Activated T-cell treated with anti-CD3 and anti-CD28 coated beads for 1 hour (primary cell): ENCODE measurements at places on chromosomes 13 and 19.

DNA sequence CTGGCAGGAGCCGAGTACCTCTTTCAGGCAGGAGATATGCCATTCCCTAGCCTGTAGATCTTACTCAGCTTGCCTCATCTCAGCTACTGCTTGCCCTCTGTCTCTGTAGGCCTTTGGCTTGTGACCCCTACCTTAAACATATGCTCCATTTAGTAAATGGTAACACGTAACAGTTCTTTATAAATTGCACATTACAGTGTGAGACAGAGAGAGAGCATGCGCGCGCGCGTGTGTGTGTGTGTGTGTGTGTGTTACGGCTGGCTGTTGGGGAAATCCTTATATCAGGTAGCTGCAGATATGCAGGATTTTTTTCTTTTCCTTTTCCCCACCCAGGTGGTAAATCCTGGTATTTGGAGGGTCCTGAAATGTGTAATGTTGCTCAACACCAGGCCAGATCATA is 4.2 kb downstream of the SPINT2 start:
- DNase-seq, result no peak

GRCh38 chr19:12969292-12969988 is at the start of gene DAND5:
Gene DAND5, plus strand, starts transcription at chr19:12969576. Its CDS starts 85 bp downstream, at chr19:12969661.
- DNase-seq, result no peak

DNA sequence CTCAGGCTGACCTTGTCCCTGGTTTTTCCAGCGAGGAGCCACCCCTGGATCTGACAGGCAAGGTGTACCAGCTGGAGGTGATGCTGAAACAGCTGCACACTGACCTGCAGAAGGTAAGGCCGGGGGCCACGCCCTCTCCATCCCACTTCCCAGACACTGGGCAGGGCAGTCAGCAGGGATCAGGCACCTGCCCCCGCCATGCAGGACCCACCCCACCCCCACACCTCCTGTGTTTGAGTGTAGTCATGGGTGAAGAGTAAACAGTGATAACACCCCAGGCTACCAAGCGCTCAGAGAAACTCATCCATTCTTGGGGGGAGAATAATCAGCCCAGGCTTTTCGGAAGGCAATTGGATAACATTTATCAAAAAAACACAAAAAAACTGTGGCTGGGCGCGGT is 19.9 kb downstream of the DPF1 start:
- DNase-seq, result no peak

DNA sequence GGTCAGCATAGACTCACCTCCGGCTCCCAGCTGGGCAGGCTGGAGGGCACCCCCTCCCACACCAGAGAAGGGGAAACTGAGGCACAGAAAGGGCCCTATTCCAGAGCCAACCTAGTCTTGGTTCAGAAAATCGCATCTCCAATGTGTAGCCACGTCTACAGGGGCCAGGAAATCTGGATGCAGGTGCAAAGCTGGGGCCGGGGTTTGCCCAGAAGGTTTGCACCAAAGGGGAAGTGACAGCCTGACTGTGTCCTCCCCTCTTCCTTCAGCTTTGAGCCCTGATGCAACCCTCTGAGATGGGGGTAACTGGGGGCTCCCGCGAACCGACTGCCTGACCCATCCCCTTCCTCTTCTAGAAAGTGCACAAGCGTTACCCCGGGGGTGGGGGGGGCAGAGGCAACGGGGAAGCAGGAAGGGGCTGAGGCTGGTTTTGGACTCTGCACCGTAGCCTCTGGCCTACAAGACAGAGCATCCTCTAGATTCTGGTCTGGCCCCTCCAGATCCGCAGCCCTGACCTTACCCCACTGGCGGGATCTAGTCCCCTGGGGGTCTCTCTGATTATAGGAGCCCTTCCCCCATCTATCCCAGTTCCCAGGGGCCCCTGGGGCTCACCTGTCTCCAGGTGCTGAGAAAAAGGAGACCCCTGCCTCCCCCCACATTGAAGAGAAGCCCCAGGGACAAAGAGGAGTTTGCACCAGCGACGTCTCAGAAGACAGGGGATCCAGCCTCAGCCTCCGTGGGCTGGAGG is 1.1 kb upstream of the ONECUT3 start:
- no peak for DNase-seq

DNA sequence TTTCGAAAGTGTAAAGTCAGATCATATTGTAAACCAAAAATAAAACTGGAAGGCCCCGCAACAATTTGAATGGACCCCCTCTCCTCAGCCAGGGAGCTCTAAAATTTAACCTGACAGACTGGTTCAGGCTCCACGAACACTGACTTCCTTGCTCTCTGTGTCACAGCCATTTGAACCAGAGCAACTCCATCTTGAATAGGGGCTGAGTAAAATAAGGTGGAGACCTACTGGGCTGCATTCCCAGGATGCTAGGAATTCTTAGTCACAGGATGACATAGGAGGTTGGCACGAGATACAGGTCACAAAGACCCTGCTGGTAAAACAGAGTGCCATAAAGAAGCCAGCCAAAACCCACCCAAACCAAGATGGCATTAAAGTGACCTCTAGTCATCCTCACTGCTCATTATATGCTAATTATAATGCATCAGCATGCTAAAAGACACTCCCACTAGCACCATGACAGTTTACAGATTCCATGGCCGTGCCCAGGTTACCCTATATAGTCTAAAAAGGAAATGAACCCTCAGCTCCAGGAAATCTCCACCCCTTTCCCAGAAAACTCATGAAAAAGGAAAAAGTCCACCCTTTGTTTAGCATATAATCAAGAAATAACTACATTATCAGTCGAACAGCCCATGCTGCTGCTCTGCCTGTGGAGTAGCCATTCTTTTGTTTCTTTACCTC is 43.1 kb downstream of the RFXAP start:
- no peak for DNase-seq

DNA sequence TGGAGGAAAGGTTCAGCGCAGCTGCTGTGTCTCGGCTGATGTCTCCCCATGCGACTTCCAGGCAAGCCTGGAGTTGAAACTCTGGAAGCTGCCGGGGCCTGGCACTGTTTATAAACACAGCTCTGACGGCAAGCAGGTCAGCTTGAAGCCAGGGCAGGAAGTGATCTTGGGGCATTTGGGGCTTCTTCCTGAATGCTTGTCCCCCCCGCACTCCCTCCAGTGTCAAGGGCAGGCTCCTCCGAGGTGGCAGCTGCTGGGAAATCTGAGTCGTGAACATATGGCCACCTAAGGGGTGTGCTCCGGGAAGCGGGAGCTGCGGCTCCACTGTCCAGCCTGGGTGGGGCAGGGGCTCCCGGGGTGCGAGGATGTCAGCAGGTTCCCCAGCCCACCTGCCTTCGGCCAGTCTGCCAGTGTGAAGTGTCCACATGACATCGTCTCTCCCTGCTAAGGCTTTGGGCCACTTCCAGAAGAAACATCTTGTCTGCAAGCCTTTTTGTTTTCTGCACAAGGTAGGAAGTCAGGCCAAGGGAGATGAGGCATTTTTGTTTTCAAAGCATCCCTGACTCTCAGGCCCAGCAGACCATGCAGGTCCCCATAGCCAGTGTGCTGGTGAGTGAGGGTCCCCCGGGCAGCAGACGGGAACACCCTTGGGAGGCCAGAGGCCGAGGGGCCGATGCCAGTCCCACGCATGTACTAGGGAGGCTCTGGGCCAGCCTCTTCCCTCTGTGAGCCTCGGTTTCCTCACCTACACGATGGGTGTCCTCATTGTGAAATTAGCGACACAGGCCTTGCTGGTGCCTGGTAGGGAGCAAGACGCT is 2.7 kb downstream of the PIAS4 start:
- DNase-seq, result no peak

GRCh38 chr19:19232261-19232721 is 20.5 kb downstream of the NCAN start:
- DNase-seq, result no peak

DNA sequence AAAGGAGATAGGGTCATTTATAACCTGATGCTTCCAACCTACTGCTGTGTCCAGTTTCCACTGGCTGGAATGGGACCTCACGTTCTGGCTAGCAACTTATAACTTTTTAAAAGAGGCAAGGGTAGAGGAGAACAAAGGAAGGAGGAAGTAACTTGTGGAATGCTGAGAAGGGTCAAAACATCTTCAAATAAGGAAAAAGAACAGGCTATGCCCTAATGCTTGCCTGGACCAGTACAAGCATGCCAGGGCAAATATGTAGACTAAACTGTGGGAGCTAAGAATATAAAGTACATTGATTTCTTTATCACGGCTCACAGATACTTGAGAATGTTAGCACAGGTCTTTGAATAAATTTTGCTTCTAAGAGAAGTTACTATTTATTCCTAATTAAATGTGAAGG is 1.5 kb upstream of the ZNF561 start:
- DNase-seq, result no peak

DNA sequence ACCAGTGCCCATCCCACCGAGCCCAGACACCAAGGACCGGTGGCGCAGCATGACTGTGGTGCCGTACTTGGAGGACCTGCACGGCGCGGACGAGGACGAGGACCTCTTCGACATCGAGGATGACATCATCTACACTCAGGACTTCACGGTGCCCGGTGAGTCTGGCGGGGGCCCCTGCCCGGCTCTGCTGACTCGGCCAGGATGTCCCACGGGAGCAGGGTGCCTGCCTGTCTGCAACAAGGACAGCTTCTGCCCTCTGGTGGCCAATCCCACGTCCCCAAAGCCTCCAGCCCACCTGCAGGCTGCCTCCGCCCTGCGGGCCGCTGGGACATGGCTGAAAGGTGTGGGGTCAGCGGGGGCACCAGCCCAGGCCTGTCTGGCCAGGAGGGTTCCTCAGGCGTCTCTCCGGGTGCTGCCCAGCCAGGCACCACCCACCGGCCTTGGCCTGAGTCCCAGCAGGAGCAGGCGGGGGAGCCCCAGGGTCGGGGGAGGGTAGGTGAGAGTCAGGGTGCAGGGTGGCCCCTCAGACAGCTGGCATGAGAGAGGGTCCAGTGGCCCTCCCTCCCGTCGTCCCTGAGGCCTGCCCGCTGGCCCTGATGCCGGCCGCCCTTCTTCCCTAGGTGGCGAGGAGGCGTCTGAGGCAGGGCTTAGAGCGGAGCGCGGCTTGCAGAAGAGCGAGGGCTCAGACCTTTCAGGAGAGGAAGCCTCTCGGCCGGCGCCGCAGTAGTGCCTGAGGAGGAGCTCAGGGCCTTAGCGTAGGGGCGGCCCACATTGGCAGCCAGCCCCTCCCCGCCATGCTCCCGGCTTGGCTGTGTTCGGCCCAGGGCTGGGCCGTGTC is 14.6 kb downstream of the CBARP start:
- no peak for DNase-seq

- no peak for DNase-seq
Measured at GRCh38 chr19:33399081-33399744, 25.7 kb downstream of the CEBPG start.

DNA sequence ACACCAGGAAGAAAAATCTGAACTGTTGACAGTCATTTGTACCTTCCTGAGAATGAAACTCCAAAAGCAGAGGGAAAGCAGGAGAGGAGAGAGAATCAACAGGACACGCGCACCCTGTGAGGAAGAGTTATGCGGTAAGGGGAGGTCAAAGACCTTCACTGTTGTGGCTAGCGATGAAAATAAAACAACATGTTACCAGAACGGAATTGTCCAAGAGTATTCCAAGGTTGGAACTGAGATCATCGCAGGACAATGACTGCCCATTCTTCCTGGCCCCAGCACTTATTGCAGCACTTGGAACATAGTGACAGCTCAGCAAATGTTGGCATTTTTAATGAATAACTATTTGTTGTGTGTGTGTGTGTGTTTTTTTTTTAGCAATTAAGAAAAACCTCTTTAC is 176.0 kb upstream of the TSC22D1 start:
- DNase-seq, result no peak

GRCh38 chr13:27679396-27679795 is 57.7 kb downstream of the POLR1D start:
- DNase-seq, result no peak

GRCh38 chr19:30178721-30179402 is 193.3 kb upstream of the ZNF536 start:
- no peak for DNase-seq

- no peak for DNase-seq
Measured at GRCh38 chr19:1173159-1173844, 766 bp downstream of the SBNO2 start.

- DNase-seq, result no peak
Measured at GRCh38 chr13:66322936-66323335, 907.2 kb downstream of the PCDH9 start.

DNA sequence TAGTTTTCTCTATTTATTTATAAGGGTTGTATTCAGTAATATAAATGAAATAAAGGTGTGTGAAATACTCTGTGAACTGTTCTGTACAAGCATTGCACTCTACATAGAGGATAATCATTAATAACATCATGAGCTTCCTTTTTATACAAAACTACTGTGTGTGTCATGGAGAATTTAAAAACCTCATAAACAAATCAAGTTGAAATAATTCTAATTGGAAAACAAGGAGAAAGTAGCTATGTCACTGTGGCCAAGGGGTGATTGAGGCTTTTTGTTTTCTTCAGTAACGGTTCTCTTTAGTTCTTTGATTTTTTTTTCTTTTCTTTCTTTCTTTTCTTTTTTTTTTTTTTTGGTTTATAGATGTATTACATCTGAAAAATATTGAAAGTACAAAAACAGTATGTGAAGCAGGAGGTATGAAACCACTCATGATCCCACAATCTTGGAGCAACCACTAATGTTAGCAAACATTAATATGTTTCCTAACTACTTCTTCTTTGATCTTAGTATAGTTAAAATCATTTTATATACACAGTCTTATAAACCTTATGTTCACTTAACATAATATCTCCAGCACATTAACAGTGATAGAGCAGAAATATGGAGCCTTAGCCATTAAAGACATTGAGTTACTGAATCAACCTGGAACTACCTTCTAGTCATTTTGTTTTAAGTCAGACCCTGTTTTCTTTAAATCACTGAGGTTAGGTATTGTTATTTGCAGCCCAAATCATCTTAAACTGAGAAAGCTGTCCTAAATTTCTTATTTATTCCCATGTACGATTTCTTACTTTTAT is 45.4 kb downstream of the WDFY2 start:
- no peak for DNase-seq

GRCh38 chr13:33472446-33472845 is 186.9 kb upstream of the STARD13 start:
- DNase-seq, result no peak

DNA sequence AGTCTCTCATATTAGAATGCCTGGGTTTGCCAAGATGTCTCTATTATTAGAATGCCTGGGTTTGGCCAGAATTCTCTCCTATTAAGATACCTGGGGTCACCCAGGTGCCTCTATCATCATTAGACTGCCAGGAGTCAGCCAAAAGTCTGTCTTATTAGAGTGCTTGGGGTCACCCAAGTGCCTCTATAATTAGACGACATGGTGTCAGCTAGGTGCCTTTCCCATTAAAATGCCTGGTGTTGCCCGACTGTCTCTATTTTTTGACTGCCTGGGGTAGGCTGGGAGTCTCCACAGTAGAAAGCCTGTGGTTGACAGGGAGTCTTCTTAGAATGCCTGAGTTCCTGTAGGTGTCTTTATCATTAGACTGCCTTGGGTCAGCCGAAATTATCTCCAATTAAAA is 1536.6 kb downstream of the UQCRFS1 start:
- DNase-seq, result no peak

DNA sequence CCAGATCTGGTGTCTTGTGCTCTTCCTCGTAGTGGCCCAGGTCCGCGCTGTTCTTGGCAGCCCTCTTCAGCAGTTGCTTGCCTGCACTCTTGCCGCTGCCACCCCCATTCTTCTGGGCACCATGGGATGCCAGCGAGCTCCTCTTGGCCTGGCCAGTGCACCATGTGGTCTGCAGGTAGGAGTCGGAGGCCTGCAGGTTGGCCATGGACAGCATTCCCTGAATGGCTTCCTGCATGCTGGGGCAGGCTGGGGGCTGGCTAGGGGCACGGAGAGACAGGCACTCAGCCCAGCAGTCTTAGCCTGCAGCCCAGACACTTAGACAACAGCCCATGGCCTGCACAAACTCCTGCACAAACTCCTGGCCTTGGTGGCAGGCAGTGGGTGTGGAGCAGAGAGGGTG is 234.9 kb downstream of the TUBA3C start:
- no peak for DNase-seq
